Neural crest cell (in vitro differentiated cells): ENCODE measurements at places on chromosomes 1 and 21.

GRCh38 chr1:60762911-60763310 lies 319.4 kb upstream of the NFIA start:
- DNase-seq: no peak

GRCh38 chr1:91778964-91779363 lies 107.0 kb downstream of the TGFBR3 start:
- no peak for DNase-seq

DNA sequence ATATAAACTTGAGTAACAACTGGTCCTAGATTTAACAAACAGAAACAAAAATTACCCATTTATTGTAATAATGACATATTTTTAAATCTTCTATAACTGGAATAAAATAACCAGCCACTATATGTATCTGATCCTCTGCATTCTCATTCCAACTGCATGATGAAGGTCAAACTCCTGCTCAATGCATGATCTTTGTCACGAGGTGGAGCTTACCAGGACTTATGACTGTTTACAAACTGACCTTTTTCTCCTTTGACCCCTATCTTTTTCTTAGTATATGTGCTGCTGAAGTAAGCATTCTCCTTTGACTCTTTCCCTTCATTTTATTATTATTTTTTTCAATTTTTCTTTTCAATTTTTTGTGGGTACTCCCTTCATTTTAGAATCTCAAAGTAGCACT lies 252.2 kb downstream of the PDE4B start:
- DNase-seq: no peak

- peak; percentile 18 for DNase-seq
Measured at GRCh38 chr1:119713039-119713748, 1.5 kb downstream of the PHGDH start.

DNA sequence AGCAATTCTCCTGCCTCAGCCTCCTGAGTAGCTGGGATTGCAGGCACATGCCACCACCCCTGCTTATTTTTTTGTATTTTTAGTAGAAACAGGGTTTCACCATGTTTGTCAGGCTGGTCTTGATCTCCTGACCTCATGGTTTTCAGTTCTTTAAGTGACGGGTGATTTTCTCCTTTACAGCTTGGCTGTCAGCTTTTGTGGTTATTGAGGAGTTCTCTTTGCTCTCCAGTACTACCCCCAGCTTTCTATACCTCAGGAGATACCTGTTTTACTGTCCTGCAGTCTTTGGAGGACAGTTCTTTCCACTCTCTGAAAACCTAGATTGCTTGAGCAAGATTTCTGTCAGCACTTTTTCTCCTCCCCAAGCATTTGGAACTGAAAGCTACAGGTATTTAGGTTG lies 45.9 kb upstream of the EGLN1 start:
- no peak for DNase-seq

- no peak for DNase-seq
Measured at GRCh38 chr1:33142483-33143064, 39.3 kb downstream of the TRIM62 start.

DNA sequence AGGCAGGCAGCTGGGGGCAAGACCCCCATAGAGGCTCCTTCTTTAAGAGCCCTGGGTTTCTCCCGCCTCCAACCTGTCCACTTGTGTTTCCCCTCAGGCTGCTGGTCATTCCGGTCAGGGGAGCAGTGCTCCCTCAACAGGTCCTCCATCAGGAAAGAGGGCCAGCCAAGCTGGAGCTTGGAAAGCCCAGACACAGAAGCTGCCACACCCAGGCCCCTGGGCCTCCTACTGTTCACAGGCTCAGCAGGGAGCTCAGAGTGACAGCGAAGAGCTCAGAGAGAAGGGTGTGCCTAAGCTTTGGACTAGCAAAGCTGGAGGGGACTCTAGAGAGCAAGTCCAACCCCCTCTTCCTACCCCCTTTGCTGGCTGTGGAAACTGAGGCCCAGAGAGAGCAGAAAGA lies 10.3 kb upstream of the CDCP2 start:
- no peak for DNase-seq

- no peak for DNase-seq
Measured at GRCh38 chr1:157910270-157910669, 68.7 kb upstream of the CD5L start.

- DNase-seq: no peak
Measured at GRCh38 chr1:32775640-32776337, 41.4 kb downstream of the YARS1 start.

GRCh38 chr1:18408656-18409370 lies 71.9 kb upstream of the KLHDC7A start:
- no peak for DNase-seq

DNA sequence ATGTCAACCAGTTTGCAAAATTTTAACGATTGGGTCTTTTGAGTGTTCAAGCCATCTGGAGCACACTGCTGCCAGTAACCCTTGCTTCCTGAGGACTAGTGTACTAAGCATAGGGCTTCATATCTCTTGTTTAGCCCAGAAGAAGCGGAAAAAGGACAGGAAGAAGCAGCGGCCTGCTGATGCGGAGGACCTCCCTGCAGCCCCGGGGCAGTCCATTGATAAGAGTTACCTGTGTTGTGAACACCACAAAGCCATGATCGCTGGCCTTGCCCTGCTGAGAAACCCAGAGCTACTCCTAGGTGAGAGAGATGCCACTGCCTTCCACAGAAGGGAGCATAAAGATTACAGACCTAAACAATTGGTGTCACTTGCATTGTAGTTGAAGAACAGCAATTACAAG lies 8.9 kb downstream of the METTL13 start:
- DNase-seq: no peak

DNA sequence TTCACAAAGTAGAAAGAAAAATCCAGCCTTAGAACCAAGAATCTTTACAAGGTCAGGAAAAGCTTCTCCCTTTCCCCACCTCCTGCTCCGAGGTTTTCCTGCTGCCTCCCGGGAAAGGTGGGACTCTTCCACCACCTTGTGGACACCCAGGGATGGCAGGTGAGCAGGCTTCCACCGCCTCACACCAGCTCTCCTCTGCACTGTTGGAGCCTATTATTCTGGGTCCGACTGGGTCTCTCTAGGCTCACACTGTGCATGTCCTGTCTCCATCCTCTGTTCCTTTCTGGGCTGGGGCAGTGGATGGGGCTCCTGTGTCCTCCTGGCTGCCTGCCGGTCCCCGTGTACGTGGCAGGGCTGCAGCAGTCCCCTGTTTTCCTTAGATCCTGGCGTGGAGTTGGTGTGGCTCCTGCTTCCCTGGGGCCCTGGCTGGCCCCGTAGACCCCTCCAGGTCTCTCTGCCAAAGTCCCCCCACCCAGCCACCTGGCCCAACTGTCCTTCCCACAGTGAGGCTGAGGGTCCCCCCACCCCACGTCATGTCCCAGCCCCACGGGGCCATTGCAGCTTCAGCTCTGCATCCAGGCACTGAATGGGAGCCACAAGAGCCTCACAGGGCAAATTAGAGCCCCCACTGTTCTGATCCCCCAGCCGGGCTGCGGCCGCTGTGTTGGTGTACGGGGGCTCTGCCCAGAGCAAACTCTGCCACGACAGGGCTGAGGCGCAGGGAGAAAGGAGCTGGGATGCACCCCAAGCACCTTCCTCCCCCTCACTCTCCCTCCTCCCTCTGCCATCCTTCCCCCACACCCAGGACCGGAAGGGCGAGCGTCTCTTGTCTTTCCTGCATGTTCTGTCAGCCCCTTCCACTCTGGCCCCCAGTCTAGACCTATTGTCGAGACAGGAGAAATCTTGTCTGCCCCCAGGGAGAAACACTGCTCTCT lies 3.3 kb upstream of the SLC45A1 start:
- DNase-seq: peak; percentile 68

- no peak for DNase-seq
Measured at GRCh38 chr21:39441502-39442475, 3.8 kb downstream of the LCA5L start.

DNA sequence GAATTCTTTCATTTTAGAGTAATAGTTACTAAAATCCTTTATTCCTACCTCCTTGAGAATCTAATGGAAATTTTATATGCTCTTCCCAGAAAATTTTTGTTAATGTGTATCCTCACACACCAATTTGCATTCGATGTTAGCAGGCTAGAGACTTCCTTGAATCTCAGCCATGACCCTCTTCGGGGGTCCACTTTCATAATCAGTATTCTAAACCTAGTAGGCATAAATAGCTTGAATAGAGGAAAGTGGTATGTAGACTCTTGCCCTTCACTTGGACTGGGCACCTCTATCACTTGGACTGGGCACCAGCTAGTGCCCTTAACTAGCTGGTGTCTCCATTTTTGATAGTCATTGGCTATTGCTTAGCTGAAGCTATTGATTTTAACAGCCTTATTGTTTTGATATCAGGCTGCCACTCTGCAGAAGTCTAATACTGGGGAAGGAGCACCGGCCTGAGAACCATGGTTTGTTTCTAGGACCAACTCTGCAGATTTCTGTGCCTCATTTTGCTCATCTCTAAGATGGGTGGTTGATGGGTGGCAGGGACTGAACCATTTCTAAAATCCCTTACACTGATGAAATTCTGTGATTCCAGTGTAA lies 42.8 kb downstream of the MRPL39 start:
- no peak for DNase-seq

GRCh38 chr1:214990619-214991018 lies 91.9 kb upstream of the KCNK2 start:
- DNase-seq: no peak

DNA sequence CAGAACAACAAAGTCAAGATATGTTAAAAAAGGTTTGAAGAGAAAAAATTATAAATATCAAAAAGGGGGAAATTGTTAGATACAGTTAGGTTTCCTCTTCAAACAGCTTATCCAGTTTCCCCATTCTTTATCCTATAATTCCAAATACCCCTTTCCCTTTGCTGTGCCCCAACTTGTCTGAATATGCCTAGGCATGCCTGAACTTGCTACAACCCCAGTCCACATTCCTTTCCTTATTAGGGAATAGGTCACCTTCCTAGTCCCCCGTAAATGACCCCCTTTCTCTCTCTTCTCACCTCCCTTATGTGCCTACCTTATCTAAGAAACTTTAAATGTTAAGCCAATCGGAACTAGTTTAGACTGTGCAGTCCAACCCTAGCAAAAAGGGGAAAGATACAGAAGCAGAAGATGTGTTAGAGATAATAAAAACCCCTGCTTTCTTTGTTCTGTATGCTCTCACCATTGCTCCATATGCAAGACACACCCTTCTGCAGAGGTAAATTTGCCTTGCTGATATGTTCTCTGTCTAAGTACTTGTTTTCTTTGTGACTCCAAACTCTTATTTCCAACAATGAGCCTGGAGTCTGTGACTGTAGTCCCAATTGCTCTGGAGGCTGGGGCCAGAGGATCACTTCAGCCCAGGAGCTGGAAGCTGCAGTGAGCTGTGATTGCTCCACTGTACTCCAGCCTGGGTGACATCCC lies 810.1 kb downstream of the PLA2G4A start:
- no peak for DNase-seq

DNA sequence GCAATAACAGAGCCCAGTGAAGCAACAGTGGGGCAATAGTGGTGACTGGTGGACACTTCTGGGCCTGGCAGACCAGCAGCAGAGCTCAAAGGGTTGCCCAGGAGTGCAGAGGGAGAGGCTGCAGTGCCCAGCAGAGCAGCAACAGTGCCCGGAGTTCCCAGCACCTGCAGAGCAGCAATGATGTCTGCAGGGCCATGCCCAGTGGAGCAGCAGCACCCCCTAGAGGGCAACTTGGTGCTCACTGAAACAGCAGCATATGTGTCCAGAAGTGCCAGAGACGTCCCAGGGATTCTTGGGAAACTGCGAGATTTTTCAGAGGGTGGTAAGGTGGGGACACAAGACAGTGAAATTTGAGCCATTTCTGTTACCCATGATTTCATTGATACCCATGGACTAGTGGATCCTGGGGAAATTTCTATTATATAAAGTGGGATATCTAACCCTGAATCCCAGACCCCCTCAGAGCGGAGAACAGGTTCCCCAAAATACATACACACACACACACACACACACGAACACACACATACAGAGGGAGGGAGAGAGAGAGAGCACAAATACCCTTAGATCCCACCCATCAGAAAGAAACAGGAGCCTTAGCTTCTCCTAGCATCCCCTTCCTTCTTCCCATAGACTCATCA lies 156.9 kb upstream of the GJB5 start:
- peak; percentile 90 for DNase-seq

DNA sequence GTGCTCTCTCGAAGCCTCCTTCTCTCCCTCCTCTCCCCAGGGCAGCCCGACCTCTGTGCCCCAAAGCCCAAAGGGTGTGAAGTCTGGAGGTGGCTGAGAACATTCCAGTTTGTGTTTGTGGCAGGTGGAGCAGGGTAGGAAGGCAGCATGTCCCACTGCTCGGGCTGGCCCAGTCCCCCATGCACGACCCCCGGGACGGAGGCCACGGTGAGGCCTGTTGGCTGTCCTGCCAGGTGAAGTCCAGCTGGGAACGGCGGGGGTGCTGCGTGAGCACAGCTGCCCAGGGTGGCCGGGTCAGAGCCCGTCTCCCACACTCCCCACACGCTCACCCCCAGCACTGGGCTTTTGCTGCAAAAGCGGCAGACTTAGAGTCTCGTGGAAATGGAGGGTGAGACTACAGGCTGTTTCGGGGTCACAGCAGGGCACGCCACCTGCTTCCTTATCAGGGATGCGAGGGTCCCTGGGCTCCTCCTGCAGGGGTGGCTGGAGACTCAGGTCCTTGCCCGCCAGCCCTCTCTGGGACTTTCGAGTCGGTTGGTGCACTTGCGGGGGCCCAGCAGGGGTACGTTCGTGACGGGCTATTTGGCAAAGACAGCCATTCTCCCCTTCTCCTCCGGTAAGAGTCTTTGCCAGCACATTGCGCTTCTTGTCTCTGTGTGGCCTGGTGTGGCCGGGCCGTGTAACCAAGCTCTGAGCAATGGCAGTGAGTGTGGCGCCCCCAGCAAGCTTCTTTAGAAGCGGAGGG lies 40.3 kb downstream of the MORN1 start:
- DNase-seq: no peak

- DNase-seq: no peak
Measured at GRCh38 chr1:8382051-8382505, 64.2 kb downstream of the SLC45A1 start.

GRCh38 chr1:119647228-119647733 lies 785 bp downstream of the ZNF697 start:
- DNase-seq: no peak

DNA sequence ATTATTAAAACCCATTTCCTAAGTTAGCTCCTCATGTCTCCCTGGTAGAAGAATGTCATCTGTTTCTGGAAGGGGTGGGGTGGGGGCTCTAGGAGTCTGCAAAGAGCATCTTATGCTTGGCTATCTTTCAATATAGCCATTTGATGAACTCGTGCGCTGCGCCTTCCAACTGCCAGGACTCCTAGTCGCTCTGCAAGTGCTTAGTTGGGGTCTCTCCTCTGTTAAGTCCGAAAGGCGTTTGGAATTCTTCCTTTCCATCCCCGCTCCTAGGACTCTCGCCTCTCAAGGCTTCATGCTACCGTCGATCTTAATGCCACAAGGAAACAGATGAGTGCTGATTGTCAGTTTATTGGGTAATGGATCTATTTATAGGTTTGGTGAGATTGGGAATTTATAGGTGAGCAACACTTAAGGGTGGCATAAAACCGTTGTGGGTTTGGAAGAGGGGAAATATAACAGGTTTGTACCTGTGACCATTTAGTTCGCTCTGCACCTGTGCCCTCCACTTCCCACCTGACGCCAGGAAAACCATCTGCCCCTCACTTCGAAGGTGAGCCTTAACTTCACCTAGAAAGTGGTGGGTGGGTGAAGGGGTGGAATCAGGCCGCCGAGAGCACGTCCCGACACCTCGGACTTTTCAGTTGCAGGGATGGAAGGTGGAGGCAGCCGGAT lies 1.1 kb downstream of the KCNH1 start:
- no peak for DNase-seq

GRCh38 chr1:46643368-46643775 lies 24.8 kb downstream of the ATPAF1 start:
- DNase-seq: no peak

GRCh38 chr1:84862810-84863251 lies 30.2 kb downstream of the LPAR3 start:
- DNase-seq: no peak
